Dorsolateral prefrontal cortex (tissue), 122 donors: ENCODE measurements at places on chromosomes 4 and X.

- DNase-seq: no peak
Measured at GRCh38 chr4:185775792-185776555, 36.0 kb downstream of the SORBS2 start.

- no peak for DNase-seq
Measured at GRCh38 chr4:65014078-65014477, 604.8 kb upstream of the TECRL start.

DNA sequence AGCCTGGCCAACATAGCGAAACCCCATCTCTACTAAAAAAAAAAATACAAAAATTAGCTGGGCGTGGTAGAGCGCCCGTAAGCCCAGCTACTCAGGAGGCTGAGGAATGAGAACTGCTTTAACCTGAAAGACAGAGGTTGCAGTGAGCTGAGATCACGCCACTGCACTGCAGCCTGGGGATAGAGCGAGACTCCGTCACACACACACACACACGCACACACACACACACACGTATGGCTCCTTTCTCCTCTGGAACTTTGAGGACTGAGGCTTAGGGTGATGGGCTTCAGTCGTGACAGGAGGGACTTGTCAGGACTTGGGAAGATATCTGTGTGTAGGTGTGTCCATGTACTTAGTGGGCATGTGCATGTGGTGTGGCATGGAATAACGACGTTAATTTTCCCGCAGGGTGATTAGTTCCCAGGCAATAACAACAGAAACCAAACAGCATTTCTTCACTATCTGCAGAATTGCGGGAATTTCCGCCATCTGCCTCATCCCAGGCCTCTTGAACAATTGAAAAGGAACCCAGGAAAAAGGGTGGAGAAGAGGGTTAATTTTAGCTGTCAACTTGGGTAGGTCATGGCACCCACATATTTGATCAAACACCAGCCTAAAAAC lies 47.7 kb downstream of the RWDD4 start:
- DNase-seq: no peak

- no peak for DNase-seq
Measured at GRCh38 chr4:7983296-7983695, 43.6 kb upstream of the AFAP1 start.

DNA sequence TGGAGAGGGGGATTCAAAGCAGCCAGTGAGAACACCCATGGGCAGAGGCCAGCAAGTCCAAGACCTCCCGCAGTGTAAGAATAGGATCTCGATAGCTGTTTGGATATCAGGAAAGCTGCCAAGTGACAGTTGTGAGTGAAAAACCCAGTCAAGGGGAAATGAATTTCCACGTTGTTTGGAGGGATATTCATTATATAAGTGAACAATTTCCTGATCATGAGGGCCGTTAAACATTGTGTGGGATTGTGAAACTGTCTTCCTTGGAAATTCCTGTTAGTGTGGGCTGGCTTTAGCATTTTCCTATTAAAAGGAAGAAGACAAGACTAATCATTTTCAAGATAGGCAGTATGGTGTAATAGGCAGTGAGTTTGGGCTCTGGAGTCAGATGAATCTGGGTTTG lies 15.0 kb downstream of the CLDN2 start:
- no peak for DNase-seq

DNA sequence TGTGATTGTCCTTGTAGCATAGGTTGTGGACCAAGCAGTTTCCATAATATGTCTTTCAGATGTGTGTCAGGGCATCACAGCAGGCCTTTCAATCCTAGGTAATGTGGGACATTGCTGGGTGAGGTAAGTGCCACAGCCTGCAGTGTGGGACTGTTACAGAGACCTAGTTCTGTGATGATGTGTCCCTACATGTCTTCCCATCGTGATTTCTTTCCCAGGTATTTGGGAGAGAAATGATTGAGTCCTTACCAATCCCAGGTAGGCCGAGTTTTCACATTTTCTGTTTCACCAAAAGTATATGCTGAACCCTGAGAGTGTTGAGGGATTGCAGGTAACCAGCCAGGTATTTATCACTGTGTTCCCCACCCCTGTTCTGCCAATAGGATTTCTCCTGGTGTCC lies 10.6 kb upstream of the ATXN3L start:
- DNase-seq: no peak
